ENCODE measurements at places on chromosomes 2 and 18.

DNA sequence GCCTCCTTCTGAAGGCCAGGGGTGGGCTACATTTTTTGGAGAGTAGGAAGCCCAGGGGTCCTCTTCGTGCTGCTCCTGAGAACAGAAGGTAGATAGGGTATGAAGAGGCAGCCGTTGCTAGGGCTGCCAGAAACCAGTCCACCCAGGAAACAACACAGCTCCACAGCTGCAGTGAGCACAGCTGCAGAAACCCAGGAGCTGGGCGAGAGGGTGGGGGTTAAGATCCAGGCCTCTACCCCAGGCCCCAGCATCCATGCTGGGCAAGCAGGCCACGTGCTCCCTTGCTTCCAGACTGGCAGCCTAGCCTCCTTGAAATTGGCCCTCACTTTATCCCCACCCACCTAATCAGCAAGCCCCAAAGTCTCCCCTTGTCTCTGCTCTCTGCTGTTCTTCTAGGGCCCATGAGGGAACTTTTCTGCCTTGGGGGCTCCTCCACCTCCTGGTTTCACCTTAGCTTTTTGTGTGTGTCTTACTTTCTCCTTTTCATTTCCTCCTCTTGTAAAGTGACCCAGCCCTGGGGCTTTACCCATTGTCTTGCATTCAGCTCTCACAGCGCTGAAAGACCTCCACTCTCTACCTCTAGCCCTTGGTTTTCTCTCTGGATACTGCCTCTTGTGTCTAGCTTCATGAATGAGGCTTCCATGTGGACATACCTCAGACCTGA is 30.7 kb downstream of the STON1 start:
- no peak for DNase-seq

DNA sequence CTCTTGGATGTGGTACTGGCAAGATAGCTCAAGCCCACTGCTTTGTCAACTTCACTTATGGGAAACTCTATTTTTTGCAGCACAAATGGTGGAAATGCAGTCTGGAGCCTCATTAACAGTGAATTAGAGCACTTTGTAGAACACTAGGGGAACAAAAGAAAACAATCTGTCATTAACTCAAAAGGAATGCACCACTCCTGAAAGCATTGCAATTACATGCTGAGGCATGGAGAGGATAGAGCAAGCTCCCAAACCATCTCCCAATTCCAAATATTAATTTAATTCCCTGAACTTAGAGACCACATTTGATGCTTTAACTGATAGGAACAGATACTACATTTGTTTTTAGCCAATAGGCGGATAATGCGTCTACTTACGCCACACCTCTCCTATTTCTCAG is 32.8 kb upstream of the TANC1 start:
- DNase-seq: no peak

- DNase-seq: no peak
These were observed 18.5 kb downstream of the TRAK2 start for GRCh38 chr2:201432621-201433393.

GRCh38 chr18:41075212-41075611 is 879.8 kb upstream of the PIK3C3 start:
- DNase-seq: no peak

DNA sequence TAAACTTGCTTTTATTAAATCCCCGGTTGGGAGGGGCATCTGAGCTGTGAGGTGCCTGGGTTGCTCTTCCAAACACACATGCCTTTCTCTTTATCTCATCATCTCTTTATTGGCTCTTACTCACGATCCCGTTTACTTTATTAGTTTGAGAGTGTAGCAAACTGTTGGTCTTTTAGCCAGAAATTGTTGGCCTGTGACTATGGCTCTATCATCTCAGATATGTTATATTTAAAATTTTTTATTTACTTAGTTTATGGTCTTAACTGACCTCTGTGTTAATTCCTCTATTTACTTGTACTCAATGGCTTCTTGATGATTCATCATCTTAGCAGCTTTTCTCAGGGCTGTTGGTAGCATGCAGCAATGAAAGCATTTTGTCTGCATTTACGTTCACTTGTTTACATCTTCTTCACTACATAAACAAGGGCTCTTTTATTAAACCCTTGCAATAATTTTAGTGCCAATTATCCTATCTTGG is 408.4 kb downstream of the HRH4 start:
- DNase-seq: peak; percentile 27

GRCh38 chr2:28580078-28580477 is 84.2 kb downstream of the PLB1 start:
- no peak for DNase-seq

GRCh38 chr2:85288244-85288725 is 39.5 kb downstream of the TGOLN2 start:
- no peak for DNase-seq

DNA sequence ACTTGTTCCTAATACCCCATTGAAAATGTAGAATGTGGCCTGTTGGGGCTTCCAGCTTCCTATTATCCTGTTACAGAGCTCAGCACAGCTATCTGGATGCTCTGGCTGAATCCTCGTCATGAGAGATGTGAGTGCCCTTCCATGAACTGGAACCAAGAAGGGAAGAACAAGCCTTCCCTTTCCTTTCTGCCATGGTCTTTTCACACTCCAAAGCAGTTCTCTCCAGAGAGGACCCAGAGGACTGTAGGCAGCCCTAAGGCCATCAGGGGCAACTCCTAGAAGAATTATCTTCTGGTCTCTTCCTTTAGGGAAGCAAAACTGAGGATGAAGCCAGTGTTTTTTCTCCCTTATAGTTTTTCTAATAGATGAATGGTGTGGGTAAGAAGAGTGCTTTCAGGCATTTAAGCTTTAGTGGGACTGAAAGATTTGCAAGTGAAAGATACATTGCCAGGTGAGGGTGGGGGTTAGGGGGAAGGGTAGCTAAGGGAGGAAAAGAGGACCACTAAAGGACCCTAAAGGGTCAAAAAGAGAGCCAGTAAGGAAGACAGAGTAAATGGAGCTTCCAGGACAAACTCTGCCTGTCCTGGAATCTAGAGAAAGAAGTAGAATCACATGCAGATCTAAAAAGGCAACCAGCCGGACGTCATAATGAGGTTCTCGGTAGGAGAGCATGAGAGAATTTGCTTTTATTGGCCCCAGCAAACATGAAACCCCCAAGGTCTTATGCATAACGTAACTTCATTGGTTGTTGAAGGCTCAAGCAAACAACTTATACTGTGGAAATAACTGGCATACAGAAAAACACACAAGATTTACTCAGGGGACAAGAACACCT is 12.4 kb upstream of the XPO1 start:
- no peak for DNase-seq

DNA sequence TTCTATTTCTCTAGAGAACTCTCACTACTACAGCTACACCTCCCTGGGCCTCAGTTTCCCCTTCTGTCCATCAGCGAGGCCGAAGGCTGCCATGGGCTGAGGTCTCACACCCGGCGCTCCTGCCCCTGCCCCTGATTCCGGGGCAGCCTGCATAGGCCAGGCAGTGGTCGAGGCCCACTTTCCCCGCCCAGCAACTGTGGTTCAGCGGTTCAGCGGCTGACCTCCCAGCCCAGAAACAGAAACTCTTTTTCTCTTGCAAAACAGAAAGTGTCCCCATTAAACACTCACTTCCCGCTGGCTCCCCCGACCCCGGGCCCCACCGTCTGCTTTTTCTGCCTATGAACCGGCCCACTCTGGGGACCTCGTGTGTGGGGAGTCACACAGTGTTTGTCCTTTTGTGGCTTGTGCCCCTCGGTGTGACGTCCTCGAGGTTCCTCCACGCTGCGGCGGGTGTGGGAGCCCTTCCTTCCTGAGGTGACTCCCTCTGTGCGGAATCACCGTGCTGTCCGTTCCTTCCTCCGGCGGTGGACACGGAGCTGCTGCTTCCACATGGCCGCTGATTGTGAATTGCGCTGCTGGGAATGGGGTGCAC is 16.0 kb downstream of the PDCD1 start:
- DNase-seq: no peak

GRCh38 chr18:57081899-57082298 is 65.0 kb upstream of the BOD1L2 start:
- DNase-seq: no peak

DNA sequence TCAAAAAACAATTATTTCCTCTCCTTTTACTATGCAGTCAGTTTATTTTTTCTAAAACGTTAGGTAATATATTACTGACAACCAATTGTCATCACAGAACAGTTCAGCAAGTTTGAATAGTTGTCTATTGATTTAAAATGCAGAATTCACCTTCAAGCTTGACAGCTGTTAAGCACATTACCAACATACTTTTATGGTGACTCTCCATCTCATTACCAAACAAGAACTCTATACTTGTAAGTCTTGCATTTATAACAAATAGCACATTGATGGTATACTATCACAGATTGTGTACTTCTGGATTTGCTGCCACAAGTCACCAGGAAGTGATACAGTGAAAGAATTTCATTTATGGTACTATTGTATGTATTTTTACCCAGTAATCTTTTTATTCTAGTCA is 99.4 kb upstream of the PPP1CB start:
- no peak for DNase-seq

- DNase-seq: no peak
These were observed 4.9 kb downstream of the TM4SF20 start for GRCh38 chr2:227374158-227374557.

DNA sequence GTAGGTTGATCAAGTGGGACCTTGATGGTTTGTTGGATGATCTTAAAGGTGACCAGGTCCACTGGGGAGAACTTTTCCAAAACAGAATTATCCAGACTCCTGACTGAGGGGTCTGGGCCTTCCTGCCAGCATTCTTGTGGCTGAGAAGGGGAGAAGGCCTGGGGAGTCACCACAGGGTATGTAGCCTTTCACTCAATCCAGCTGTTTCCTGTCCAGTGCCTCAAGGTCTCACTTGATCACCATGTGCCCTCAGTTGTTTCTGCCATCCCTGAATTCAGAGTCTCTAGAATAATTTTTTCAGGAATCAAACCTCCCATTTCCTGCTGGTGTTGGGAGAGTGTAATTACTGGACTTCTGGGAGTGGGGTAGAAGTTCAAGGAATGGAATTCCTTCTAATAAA is 54.4 kb upstream of the TANC1 start:
- DNase-seq: no peak

GRCh38 chr2:108345951-108346350 is 31.8 kb upstream of the SULT1C4 start:
- DNase-seq: no peak

GRCh38 chr2:151947813-151948165 is 119.6 kb upstream of the ARL5A start:
- DNase-seq: no peak

GRCh38 chr2:28626376-28626775 is 125.3 kb upstream of the PPP1CB start:
- DNase-seq: no peak

GRCh38 chr2:144455987-144456386 is 63.9 kb downstream of the ZEB2 start:
- no peak for DNase-seq

GRCh38 chr2:178392215-178392614 is 58.8 kb downstream of the PRKRA start:
- no peak for DNase-seq

- no peak for DNase-seq
These were observed 39.9 kb upstream of the CDC42EP3 start for GRCh38 chr2:37711308-37711731.

GRCh38 chr2:218798767-218799504 is 17.0 kb downstream of the CYP27A1 start:
- no peak for DNase-seq

- no peak for DNase-seq
These were observed 1144.7 kb upstream of the PIK3C3 start for GRCh38 chr18:40810372-40810771.

DNA sequence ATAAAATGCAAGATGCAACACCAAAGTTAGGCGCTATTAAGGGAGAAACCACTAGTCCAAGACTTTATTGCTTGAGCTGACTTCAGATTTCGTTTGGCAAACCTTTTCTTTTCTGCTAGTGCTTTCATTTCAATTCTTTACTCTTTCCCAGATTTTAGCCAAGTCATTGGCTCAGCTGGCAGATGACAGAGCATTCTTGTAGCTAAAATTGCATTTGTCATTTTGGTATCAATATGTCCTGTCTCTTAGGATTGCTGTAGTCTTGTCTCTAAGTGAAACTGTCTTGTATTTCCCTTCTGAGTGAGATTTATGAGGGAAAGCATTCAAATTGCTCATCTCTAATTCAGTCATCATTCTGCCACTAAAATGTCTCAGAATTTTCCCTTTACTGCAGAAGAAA is 335.1 kb downstream of the METTL4 start:
- no peak for DNase-seq

Measured in DMS79 treated with DMSO at 0.1 percent for 48 hours (cell line).